Activated T-helper 1 cell treated with anti-CD3 and anti-CD28 coated beads, Interleukin-12 subunit alpha, Interleukin-12 subunit beta, Interleukin-2, Interleukin-4 antibody, amounts not matched to agents 30 ng/mL and 10 ng/mL and 1 ng/mL, durations not matched to agents 14 hours and 24 hours and 36 hours (primary cell): ENCODE measurements at places on chromosomes 2 and 18. TPM values are rescaled to one million over a fixed set of nuclear protein-coding genes. Genes with fewer than 3 reads are reported as not detected.

The TDRD15 gene
- not detected in 2 replicates for total RNA-seq

DNA sequence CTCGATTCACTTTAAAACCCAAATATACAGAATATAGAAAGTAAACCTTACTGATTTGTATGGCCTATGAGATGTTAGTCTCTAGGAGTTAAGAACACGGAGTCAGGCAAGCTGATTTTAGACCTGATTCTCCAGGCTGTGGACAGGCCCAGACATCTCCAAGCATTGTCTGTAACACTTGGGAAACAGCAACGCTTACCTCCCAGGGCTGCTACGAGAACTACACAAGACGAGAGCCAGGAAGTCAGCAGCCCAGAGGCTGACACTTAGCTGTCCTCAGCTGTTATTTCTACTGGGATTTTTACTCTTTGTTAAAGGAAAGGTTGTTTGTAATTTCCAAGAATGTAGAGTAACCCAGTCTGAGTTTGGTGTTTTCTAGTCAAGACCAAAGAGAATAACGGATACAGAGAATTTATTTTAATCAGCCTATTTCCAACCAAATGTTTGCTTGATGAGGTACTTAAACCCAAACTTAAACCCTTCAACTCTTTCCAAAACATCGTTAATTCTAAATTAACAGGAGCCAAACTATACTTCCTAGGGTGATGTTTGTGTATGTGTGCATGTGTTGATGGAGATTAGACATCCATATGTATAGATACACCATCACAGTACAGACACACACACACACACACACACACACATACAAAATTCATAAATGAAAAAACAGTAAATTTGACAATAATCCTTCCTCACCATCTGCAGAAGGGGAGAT is 123.4 kb downstream of the LAMA1 start:
- DNase-seq = no peak

DNA sequence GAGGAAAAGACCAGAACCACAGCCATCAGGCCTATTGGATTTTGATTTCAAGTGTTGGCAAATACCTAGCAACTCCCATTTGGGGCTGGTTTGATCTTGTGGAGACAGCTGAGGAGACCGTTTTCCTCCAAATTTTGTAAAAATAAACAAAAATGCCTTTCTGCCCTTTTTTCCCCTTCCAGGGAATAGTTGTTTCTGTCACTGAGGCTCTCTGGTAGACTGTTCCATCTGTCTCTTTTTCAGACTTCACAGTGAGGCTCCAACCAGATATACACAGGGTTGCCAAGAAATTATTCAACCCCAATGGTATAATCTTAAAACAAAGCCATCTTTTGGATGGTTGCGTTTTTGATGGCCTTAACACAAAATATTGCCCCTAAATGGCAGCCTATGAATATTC is 115.7 kb downstream of the ACOXL start:
- no peak for DNase-seq

The IL36G gene
- total RNA-seq = not detected in 2 replicates

DNA sequence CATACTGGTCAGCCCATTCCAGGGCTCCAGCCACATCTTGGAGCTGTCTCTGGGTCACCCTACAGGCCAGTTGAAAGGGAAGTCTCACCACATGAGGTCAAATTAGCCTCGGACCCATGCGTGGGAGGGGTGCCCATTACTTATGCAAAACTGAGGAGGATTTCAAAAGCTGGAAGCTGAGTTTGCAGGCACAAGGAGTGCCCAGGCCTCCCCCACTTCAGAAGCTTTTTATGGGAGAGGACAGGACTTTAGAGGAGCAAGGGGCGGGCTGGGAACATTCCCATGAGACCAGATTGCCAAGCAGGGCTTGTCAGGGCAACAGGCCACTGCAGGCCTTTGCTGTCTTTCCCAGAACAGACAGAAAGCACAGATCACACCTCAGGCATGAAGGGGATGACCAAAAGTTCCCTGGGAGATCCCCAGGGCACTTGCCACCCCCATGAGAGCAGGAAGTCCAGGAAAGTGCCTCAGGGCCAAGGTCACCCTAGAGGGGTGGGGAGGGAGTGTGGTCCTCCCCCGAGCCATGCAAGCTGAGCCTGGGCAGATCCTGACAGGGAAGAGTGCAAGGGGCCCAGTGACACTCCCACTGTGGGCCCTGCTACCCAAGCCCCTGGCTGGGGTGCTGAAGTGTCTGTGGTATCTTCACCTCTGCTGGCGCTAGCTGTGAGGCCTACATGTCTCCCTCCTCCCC is 267.7 kb downstream of the BCL11A start:
- no peak for DNase-seq

GRCh38 chr2:233447506-233448219 is 93.4 kb downstream of the DGKD start:
- no peak for DNase-seq

GRCh38 chr2:68134554-68134953 is 23.1 kb upstream of the PNO1 start:
- no peak for DNase-seq

GRCh38 chr2:233080836-233081229 is 20.7 kb downstream of the INPP5D start:
- DNase-seq = no peak

The MEP1B gene
- total RNA-seq = 0.20 TPM in 1 of 2 replicates, not detected in the other

DNA sequence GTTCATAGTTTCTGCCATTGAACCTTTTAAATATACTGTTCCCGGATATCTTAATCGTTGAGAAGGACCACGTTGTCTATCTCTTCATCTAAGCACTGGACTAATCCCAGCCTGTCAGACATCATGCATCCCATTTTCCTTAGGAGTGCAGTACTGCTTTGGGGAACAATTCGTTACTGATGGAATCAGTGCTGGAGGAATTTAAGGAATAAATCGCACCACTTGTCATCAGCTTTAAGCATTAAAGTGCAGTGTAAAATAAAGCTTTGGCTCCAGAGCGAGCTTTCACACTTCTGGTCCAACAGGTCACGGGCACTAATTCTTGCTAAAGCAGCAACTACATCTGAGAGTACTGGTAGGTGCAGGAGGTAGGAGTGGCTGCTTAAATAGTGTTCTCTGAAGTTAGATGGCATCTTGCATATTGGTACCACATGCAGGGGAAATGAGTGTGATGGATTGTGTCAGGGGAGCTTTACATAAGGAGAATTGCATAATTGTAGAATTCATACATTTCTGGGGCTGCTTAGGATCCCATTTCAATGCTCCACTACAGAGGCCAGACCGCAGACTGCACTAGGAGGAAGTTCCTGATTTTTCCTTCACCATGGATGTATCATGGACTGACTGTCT is 105.7 kb upstream of the RASGRP3 start:
- no peak for DNase-seq

GRCh38 chr2:173354073-173354581 is 545 bp upstream of the CDCA7 start:
- DNase-seq = no peak

GRCh38 chr18:45007531-45007930 is 326.8 kb downstream of the SETBP1 start:
- no peak for DNase-seq

- DNase-seq = peak; percentile 67
These were observed 14.7 kb upstream of the PUM2 start for GRCh38 chr2:20365249-20365817.
